ENCODE measurements at places on chromosomes 5 and 9.

DNA sequence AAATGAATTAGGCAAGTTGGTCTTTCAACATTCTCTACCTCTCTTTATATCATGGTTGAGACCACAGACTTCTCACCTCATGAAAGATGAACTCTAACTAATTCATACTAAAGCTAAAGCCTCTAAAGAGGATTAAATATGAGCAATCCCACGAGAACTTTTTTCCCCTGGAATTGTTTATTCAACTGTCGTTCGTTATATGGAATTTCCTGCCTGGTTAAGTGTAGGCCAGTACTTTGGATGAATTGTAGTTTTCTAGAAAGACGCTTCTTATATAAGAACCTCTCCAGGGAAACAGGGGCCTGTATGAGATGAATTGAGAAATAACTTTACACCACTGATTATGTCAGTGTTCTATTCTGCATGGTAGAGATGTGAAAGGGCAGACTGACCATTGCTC lies 42.9 kb downstream of the PDCD1LG2 start:
- no peak for DNase-seq

DNA sequence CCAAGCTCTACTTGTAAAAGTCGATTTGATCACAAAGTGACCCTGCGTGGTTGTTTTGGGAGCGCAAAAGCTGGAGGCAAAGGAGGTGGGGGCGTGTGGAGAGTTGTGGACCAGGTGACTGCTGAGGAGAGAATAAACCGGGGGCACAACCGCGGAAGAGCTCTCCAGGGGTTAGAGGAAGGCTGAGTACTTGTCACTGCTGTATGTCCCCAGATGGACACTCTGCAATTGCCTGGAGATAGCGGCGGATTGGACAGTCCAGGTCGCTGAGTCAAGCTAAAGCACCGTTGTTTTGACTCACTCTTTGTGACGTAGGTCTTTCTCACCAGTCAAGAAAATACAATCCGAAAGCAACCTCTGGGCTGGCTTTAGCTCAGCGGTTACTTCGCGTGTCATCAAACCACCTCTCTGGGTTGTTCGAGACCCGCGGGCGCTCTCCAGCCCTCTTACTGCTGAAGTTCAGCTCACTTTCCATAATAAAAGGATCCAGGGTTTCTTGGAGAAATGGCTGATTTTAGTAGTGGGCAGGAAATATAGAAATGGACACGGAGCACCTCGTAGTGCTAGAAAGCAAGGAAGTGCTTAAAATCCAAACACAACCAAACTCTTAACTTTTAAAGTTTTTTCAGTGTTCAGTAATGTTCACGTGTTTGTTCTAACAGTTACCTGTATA lies 25.7 kb downstream of the ZMAT2 start:
- peak; percentile 19 for DNase-seq

- no peak for DNase-seq
Observed at GRCh38 chr9:134546746-134547145, 94.9 kb upstream of the COL5A1 start.

- no peak for DNase-seq
Observed at GRCh38 chr5:2685651-2686272, 65.7 kb downstream of the IRX2 start.

DNA sequence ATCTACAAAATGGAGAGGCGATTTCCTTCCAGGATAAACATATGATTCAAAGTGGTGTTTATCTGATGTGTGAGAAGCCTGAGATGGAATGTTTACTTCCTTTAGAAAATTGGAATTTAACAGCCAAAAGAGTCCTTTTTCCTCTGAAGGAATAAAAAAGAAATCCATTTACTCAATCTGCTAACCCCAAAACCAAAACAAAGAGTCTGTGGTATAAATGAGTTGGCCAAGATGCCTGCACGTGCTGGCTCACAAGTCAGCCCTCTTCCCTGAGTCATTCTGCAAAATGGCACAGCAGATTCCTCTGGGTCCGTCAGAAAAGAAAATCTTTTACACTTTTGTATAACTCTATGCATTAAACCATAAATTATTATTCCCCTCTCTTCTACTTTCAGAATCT lies 60.8 kb downstream of the EBF1 start:
- no peak for DNase-seq

DNA sequence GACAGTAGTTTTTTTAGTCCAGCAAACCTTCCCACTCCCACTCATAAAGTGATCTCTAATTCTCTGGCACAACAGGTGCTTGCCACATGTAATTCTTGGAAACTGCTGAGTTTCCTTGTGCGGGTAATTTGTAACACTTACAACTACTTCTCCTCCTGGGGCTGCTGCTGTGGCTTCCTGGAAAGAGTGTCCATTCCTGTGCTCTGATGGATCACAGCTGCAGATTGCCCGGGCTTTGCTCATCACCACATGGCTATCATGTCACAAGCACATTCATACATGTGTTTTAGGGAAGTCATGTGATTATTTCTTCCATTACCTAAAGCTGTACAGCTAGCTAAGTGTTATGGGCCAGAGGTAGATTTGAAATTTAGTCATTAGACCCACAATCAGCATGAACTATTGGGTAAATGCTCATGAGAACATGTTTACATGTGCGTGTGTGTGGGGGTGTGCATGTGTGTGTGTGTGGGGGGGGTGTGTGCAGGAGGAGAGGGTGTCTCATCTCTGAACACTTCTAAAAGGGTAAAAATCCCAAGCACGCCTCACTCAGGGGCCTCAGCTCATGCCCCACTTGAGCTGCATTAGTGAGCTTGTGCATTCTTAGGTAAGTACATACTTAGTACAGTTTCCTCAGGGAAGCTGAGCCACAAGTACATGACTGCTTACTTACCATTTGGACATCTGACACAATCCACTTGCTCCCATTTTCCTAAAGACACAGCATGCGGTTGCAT lies 118.1 kb upstream of the CCDC112 start:
- no peak for DNase-seq

GRCh38 chr5:125976421-125977000 lies 446.7 kb upstream of the GRAMD2B start:
- DNase-seq: no peak

GRCh38 chr5:177300236-177300880 lies 3.2 kb downstream of the RAB24 start:
- no peak for DNase-seq

DNA sequence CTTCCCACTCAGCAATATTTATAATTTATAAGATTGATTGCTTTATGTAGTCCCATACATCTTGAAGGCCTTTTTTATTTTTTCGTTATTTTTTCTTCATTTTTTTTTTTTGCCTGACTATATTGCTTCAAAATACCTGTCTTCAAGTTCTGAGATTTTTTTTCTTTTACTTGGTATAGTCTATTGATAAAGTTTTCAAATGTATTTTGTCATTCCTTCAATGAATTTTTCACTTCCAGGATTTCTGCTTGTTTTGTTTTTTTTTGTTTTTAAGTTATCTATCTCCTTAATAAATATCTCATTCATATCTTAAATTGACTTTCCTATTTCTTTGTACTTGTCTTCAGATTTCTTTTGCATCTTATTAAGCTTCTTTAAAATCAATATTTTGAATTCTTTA lies 905.6 kb upstream of the CDH6 start:
- no peak for DNase-seq

DNA sequence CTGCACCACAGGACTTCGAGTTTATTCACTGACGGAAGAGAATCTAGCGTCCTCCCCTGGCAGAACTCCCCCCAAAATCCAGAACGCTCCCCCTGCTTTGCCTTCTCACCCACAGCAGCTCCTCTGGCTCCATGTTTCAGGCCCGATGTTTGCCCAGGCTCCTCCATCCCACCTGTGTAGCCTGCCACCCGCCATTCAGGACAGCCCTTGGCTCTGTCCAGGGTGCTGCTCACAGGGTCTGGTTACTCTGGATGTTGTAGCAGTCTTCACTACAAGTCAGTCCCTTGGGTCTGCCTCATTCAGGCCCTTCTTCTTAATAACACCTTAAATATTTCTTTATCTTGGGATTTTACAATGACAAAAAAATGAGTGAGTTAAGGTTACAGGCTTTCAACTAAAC lies 41.3 kb upstream of the SV2C start:
- DNase-seq: no peak

DNA sequence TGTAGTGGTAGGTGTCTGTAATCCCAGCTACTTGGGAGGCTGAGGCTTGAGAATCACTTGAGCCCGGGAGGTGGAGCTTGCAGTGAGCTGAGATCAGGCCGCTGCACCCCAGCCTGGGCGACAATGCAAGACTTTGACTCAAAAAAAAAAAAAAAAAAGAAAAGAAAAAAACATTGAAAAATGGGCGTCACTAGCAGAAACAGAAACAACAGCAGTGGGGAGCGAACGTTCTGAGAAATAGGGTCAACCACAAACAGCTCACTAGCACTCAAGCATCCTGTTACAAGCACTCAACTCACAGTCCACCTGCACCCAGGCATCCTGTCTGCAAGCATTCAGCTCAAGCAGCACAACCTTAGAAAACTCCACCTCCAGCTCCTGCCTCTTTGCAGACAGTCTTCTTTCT lies 17.2 kb downstream of the TRIM14 start:
- DNase-seq: no peak

DNA sequence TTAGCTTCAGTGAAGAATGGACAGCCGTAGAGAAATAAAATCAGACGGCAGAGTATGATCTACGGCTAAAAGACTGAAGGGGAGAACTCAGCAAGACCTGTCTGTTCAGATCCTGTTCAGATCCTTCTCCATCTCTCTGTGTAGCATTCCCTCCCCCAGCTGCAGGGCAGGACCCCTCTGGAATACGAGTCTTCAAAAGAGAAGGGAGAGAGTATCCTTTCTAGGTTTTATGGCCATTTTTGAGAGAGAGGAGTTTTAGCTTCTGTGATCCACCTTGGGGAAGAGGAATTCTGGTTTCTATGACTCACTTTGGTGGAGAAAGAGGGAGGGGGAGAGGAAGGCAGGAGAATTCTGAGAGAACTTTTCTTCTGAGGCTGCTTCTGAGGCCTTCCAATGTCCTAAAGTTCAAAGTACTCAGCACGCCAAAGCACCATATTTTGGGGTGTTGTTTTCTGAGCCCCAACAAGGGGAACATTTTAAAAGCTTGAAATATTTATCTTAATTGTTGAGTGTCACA lies 194.4 kb upstream of the TLE4 start:
- no peak for DNase-seq

GRCh38 chr9:23821375-23822181 lies 4.5 kb downstream of the ELAVL2 start:
- DNase-seq: peak; percentile 68

All from COR-L47 (cell line).